Vagina (tissue), 2 donors: ENCODE measurements at places on chromosomes 16 and 17. TPM values are rescaled to one million over a fixed set of nuclear protein-coding genes. Genes with fewer than 3 reads are reported as not detected.

DNA sequence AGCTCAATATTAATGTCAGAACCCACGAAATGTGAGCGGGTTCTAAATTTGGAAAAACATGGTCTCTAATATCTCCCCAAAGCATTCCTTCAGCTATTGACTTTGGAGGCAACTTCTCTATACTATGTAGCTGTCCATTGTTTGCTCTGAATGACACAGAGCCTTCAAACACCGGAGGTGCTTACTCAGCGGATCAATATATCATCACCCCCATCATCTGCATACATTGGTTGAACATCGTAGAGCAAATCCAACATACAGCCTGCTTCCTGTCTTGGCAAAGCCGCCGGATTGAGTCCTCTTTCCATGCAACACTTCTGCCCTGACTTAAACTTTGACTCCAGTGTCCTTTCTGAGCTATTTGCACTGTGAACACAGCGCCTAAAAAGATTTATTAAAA, 61.3 kb downstream of the C17orf67 start:
- DNase-seq = no peak

The ITGAD gene
- total RNA-seq = not detected

GRCh38 chr16:15880434-15881308, 7.7 kb downstream of the CEP20 start:
- DNase-seq = no peak

DNA sequence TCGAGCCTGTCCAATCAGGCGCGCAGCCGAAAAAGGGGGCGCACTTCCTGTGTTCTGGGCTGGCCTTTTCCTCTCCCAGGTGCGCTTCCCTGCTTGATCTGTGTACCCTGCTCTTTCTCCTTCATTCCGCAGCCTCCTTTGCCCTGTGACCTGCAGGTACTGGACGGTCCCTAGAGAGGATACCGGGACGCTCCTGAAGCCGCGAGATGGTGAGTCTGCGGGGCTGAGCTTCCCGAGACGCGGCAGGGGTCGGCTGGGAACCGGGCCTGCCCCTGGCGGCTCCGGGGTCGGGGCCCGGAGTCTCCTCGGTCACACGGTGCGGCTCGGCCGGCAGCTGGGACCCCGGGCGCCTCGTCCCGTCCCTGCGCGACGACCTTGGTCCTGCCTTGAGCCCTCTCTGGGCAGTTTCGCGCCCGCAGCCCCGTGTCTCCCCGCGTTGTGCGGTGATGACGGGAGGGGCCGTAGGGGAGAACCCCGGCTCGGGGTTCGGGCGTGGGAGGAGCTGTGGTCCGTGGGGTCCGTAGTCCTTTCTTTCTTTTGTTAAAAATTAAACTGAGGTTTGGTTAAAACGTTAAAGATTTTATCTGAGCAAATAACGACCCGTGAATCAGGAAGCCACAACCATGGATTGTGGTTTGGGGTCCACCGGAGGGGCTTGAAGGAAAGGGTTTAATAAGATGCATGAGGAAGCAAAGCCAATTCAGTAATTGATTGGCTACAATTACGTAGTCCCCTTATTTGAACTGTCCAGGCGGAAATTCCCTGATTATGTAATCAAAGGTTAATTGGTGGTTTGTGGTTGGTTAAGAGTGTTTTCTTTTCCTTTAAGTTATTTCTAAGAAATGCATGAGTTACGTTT, 172.8 kb upstream of the ZNF267 start:
- DNase-seq = peak; percentile 88

DNA sequence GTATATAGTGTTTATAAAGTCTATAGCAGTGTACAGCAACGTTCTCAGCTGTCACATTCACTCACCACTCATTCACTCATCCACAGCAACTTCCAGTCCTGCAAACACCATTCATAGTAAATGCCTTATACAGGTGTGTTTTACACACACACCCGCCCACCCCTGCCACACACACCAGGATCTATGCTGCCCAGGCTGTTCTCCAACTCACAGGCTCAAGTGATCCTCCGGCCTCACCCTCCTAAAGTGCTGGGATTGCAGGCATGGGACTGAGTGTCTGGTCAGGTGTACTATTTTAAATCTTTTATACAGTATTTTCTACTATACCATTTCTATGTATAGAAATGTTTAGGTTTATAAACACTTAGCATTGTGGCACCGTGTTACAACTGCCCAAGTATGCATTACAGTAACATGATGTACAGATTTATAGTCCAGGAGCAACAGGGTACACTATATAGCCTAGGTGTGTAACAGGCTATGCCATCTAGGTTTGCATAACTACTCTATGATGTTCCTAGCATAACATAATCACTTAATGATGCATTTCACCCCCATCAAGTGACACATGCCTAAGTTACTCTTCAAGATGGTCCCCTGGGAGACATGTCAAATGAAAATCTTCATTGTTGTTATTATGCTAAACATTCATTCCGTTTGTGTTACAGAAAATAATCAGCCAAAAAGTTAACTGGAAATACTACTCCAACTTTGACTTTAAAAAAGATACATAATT, 42.5 kb downstream of the CREBBP start:
- no peak for DNase-seq

DNA sequence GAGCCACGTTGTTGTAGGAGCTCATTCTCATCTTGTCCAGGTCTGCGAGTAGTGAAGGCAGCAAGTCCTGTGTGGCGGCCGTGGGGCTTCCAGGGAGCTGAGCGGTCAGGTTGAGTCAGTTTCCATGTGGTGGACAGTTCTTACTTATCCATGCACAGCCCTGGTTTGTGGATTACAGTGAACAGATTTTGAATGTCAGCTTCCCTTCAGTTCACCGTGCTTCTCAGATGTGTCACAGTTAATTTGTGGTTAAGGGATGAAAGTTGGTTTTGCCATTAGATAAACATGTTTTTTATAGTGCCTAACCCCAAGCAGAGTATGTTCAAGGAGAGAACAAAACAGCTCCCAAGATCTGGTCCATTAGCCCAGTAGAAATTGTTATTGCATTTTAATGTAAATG, 103.1 kb downstream of the RPTOR start:
- DNase-seq = no peak

- no peak for DNase-seq
Measured at GRCh38 chr17:43085474-43085873, 39.7 kb downstream of the BRCA1 start.

- DNase-seq = no peak
Measured at GRCh38 chr16:5385115-5385514, 287.5 kb upstream of the EEF2KMT start.

The TMEM235 gene
- total RNA-seq = not detected

The CES3 gene
- total RNA-seq = 0.98 TPM

The USP6 gene
- total RNA-seq = 0.49 TPM

The KRT222 gene
- total RNA-seq = not detected

The SLFN13 gene
- total RNA-seq = 6.9 TPM

- DNase-seq = no peak
Measured at GRCh38 chr17:76154936-76155845, 14.1 kb upstream of the FOXJ1 start.

The BAIAP3 gene
- total RNA-seq = 4.2 TPM
